ENCODE measurements at places on chromosomes 4 and X.

- no peak for DNase-seq
Measured at GRCh38 chrX:19689170-19689779, 174.0 kb upstream of the MAP3K15 start.

GRCh38 chr4:172147687-172148086 lies 334.5 kb downstream of the GALNTL6 start:
- peak; percentile 12 for DNase-seq

DNA sequence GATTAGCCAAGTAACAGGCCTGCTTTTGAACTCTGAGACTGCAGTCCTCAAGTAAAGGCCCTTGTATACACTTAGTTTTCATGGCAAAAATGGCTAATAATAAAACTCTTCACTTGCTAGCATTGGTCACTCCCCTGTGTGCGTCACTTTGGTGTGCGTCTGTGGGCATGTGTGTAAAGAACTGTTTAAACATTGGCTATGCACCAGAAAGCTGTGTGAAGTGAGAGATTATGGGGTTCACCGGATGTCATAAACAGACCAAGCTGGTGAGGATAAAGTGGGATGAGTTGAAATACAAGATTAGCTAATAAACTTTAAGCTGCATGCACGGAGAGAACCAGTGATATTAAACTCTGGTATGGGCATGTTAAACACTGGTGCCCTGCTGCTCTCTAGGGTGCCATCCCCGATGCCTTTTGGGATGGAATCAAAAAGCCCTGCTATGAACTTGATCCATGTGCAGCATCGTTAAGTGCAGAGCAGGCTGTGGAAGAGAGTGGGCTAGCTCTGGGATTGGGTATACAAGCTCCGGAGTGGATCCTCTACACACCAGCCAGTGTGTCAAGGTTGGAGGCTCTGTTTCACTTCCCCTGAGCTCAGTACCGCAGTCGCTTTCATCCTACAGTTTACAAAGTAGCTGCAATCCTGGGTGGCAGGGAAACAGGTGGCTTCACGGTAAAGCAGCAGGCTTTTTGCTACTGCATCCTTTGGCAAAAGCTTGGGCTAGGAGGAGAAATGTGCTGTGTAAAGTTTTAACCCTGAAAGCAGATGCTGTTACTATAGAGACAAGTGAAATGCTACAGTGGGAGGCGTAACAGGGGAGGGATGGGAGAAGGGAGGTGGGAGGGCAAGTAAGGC lies 108.3 kb upstream of the SLC4A4 start:
- DNase-seq: no peak

DNA sequence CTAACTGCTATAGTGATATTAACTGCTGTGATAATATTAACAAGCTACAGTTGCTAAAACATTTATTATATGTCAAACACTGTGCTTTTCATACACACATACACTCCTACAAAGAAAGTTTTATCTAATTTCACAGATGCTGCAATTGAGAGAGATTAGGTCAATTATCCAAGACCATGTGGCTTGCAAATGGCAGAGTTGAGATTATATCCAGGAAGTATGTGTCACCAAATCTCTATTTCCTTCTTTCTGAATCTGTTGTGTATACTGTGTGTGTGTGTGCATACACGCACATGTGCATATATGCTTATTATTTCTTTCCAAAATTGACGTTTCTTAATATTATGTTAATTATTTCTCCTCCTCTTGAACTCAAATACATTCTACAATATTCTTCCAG lies 775.9 kb upstream of the FTHL17 start:
- DNase-seq: no peak

DNA sequence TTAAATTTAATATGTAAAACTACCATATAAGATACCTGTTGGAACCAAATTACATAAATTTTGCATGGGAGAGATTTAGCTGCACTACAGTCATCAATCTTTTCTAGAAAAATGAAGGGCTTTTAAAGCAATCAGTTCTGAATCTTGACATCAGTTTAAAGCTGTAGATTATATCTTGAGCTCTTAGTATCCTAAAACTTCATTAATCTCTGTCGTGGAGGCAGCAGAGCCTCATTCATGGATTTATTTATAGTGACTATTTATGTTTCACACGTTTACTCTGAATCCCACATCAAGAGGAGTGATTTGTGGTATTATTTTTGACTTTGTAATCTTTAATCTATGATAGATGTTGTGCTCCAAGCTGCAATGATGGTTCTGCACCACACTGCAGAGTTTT lies 175.9 kb downstream of the PDGFC start:
- no peak for DNase-seq

DNA sequence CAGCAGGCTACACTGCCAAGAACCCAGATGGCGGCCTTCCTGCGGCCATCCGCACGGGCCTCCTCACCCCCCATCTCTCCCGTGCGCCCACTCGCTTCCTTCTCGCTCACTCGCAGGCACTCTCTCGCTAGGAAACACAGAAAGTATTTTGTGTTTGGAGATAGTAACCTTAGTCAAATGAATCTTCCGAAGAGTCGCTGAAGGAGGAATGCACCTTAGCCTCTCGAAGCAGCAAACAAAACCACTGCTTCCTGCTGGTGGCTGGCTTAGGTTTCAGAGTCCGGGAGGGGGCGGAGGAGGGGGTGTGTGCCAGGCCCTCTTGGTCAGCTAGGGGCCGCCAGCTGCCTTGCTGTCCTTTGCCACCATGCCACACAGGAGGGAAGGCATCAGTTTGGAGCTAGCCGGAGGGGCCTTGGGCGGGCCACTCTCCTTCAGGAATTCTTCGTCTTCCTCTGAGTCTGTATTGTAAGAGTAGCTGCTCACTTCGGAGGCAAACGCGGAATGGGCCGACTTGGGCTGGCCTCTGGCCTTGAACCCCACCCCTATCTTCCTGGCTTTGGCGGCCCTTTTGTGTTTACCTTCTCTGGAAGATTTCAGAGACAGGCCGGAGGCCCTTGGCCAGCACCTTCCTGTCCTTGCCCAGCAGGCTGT lies 73.2 kb upstream of the UCP1 start:
- DNase-seq: peak; percentile 20

- DNase-seq: no peak
Measured at GRCh38 chr4:89928838-89929237, 34.2 kb downstream of the MMRN1 start.

DNA sequence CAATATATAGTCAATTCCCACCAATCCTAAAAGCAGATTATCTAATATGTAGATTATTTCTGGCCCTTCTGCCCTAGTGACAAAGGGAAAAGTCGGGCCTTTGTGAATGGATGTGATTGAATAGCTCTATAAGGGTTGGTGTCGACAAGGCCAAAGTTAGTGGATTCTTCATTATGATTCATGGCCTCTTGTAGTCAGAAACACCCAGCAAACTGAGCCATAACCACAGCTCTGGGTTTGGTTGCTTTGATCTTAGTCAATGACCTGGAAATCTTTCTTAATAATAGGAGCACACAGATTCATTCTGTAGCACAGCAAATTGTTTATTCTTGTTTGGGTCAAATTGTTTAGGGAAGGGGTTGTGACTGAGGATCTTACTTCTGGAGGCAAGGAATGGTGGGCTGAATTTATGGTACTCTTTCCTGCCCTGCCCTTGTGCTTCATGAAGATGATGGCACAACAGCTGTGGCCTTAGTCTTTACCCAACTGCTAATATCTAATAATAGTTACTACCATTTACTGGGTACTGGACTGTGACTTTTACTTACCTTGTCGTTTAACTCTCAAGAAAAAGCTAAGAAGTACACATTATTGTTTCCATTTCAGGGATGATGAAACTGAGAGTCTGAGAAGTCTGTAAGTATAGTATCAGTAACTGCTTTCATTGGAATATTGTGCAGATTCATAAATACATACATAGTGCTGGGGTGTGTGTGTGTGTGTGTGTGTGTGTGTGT lies 74.0 kb downstream of the AFF2 start:
- DNase-seq: no peak

DNA sequence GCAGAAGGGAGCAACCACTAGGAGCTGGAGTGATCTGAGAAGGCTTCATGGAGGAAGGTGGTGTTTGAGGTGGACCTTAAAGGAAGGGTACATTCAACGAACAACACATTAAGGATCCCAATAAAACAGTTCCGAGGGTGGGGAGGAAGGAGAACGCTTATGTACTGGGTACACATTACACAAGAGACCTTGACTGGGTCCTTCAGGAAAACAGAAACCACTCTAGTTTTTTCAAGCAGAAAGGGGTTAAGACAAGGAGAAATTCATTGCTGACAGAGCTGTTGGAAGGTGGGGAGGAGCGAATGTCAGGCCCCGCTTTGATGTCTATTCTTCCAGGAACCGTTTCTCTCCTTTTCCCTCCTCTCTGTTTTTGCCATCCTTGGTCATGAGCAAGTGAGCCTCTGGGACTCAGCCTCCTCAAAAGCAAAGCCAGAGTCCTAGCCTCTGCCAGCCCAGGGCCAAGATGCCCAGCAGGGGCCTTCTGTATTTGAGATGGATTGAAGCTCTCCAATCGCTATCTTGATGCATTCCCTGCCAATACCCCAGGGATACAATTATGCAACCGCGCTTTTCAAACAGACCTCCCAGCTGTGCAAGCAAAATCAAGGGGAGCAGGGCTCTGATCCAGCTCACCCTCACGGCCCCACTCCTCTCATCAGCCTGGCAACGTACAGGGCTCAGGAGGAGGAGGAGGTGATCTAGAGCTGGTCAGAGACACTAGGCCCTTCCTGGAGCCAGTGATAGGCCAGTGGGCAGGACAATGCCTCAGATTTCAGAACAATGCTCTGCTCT lies 48.4 kb downstream of the ZBTB49 start:
- no peak for DNase-seq

- no peak for DNase-seq
Measured at GRCh38 chr4:3411676-3412075, 30.1 kb upstream of the HGFAC start.

DNA sequence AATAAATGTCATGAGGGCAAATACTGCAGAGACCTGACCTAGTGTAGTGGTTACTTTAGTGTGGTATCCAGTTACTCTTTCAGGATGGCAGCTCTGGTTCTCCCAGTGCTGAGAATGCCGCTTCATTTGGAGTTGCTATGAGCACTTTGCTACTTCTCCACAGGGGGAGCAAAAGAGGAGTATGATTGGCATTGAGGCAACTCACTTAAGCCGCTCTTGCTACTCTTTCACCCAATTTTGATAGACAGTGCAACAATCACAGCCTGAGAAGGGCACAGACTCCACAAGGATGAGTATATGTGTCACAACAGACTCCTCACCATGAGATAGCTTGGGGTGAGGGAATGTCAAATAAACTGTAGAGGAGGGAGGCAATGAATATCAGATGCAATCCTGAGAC lies 81.2 kb downstream of the NPY1R start:
- no peak for DNase-seq

DNA sequence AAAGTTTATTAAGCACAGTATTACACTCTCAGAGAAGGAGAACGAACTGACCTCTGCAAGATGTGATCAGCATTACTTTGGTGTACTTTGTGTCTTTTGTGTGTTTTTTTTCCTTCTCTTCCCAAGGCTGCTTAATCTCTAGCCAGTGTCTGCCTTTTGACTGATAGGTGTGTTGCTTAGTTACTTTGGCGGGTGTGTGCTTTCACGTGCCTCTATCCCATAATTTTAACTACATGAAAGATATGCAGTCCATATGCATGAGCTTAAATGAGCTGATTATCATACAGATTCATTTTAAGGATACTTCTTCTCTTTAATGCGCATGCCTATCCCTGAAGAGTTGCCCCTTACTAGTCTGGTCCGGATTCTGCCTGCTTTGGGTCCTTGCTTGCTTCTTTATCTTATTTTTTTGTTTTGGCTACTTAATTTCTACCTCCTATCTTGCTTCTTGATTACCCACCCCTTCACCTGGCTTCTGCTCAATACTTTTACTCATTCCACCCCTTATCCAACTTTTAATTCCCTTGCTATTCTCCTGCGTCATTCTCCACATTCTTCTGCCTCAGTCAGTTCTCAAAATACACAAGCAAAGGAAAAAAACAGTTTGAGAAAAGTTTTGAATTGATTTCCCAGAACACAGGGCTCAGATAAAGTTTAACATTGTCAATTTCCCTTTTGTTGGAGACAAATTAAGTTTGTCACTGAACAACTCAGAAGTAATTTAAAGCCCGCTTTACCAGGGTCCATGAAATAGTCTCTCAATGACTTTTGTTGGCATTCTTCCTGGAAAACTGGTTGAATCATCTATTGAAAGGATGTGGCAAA lies 182.0 kb downstream of the TENT5D start:
- DNase-seq: no peak

- no peak for DNase-seq
Measured at GRCh38 chrX:6748595-6748994, 213.7 kb upstream of the VCX3A start.

DNA sequence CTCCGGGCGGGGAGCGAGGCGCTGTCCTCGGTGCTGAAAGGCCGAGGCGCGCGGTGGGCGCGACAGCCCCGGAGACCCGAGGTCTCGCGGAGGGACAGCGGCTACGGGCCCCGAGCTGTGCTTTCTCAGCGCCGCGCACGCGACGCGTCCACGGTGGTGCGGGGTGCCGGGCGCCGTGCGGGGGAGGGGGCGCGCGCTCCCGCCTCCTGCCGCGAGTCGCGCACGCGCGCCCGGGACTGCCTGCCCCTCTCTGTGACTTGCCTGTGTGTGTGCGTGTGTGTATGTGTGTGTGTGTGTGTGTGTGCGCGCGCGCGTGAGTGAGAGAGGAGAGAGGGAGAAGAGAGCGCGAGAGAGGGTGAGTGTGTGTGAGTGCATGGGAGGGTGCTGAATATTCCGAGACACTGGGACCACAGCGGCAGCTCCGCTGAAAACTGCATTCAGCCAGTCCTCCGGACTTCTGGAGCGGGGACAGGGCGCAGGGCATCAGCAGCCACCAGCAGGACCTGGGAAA lies at the start of gene GRIA2:
Gene GRIA2, plus strand, starts transcription at position 358 of the 511 bp plus-strand sequence. CDS start 315 bp downstream, outside the sequence.
- DNase-seq: peak; percentile 47

GRCh38 chrX:10158279-10159144 lies 1.7 kb downstream of the CLCN4 start:
- no peak for DNase-seq

DNA sequence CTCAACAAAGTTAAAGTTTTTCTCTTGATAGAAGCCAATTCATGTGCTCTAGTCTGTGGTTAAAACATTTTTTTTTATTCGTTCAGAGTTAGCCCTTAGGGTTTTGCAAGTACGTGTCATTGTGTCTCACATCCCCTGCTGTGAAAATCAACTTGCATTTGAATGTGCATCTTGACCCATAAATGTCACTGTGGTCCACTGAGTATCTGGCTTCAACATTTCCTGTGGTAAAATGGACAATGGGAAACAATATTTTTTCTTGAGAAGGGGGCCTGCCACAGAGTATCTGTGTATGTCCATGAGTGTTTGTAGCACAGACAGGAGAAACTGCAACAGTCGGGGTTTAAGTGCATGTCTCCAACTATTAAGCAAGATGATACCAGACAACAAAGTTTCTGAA lies 554.8 kb upstream of the TENM3 start:
- DNase-seq: peak; percentile 69

DNA sequence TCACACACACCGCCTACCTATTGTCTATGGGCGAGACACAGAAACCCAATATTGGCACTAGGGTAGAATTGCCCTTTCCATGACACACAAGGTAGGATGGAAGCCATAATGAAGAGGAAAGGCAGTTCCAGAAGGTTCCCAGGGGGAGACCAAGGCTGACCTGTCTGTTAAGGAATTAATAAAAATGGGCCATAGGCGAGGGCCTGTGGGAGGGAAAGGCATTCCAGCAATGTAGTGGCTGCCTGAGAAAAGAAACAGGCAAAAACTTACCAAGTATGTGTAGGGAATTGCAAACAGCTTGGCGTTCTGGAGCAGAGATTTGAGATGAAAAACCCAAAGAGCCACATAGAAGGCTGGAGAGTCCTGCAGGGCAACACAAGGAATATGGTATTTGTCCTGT lies 19.1 kb downstream of the MAGED2 start:
- DNase-seq: no peak

- DNase-seq: no peak
Measured at GRCh38 chrX:124307253-124307907, 25.1 kb upstream of the TEX13D start.

- no peak for DNase-seq
Measured at GRCh38 chr4:80540349-80540748, 204.8 kb downstream of the CFAP299 start.
